ENCODE measurements at places on chromosomes 11 and 22.

- peaks cover 2% of the 10 kb centered on the region for H3K4me1 ChIP-seq
- peaks cover 1% of the 10 kb centered on the region for H3K36me3 ChIP-seq
- no peak overlapping the region for H3K4me3 ChIP-seq
- H3K27ac ChIP-seq: no peak overlapping the region
- peaks cover 22% of the 10 kb centered on the region for H3K27me3 ChIP-seq
These were observed 8.6 kb upstream of the INCENP start for GRCh38 chr11:62115085-62115694.

GRCh38 chr11:64181506-64182411 lies 4.2 kb upstream of the STIP1 start:
- H3K4me3 ChIP-seq: peak overlapping the region; percentile 35
- H3K27ac ChIP-seq: peak overlapping the region; percentile 60
- H3K36me3 ChIP-seq: peaks cover 9% of the 10 kb centered on the region

DNA sequence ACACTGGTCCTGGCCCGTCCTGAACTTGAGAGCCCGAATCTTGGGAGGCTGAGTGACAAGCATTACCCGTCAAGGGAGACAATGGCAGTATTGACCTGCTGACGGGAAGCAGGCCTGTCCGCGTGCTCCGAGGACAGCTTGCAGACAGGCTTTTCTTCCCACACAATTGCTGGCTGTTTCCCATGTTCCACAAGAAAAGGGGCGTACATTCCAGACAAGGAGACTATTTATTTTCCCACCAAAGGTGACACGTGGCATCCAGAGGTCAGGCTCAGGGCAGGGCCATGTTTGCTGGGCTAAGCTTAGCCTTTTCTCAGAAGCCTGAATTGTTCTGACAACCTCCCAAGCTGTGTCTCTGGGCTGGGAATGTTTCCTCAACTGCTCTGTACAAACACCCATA lies 86.9 kb upstream of the SPON1 start:
- peaks cover 27% of the 10 kb centered on the region for H3K27me3 ChIP-seq
- H3K36me3 ChIP-seq: peaks cover 4% of the 10 kb centered on the region

- no peak overlapping the region for H3K27ac ChIP-seq
- no peaks in the 10 kb centered on the region for H3K4me1 ChIP-seq
- no peak overlapping the region for H3K4me3 ChIP-seq
- H3K36me3 ChIP-seq: no peaks in the 10 kb centered on the region
- H3K27me3 ChIP-seq: no peaks in the 10 kb centered on the region
These were observed 107.1 kb downstream of the OPCML start for GRCh38 chr11:133425245-133425644.

GRCh38 chr11:100887659-100888058 lies 200.6 kb downstream of the ARHGAP42 start:
- no peak for DNase-seq
- no peak overlapping the region for H3K4me3 ChIP-seq
- H3K36me3 ChIP-seq: no peaks in the 10 kb centered on the region
- H3K4me1 ChIP-seq: no peaks in the 10 kb centered on the region
- H3K27ac ChIP-seq: no peak overlapping the region
- H3K27me3 ChIP-seq: no peaks in the 10 kb centered on the region

- no peak overlapping the region for H3K27ac ChIP-seq
- H3K4me1 ChIP-seq: peaks cover 5% of the 10 kb centered on the region
- no peak for DNase-seq
These were observed 28.2 kb downstream of the TPBGL start for GRCh38 chr11:75268626-75269366.

- no peaks in the 10 kb centered on the region for H3K4me1 ChIP-seq
- no peak for DNase-seq
- H3K27ac ChIP-seq: no peak overlapping the region
- H3K4me3 ChIP-seq: no peak overlapping the region
- H3K27me3 ChIP-seq: no peaks in the 10 kb centered on the region
- H3K36me3 ChIP-seq: no peaks in the 10 kb centered on the region
These were observed 427.0 kb upstream of the DDI1 start for GRCh38 chr11:103609117-103610066.

GRCh38 chr11:126512741-126513715 lies 157.5 kb downstream of the ST3GAL4 start:
- DNase-seq: no peak
- H3K4me1 ChIP-seq: no peaks in the 10 kb centered on the region
- H3K36me3 ChIP-seq: no peaks in the 10 kb centered on the region

DNA sequence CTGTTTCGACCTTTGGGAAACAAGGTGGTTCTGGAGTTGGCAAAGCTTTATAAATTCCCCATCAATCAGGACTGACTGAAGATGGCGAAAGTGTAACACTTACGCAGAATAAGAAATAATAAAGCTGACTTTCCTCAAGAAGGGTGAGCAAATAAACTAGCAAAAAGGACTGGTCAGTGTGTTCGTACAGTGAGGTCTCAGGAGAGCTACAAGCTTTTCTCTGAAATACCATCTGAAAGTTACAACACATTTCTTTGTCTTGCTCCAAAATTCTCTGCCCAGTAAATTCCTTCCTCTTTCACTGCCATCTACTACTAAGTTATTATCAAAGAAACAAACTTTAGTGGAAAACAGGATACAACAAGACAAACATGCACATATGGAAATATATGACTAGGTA lies 13.4 kb downstream of the PITPNB start:
- DNase-seq: no peak
- peak overlapping the region; percentile 34 for H3K27ac ChIP-seq
- H3K4me3 ChIP-seq: no peak overlapping the region
- peaks cover 30% of the 10 kb centered on the region for H3K4me1 ChIP-seq
- H3K36me3 ChIP-seq: peaks cover 63% of the 10 kb centered on the region
- no peaks in the 10 kb centered on the region for H3K27me3 ChIP-seq

- H3K27ac ChIP-seq: no peak overlapping the region
- H3K27me3 ChIP-seq: no peaks in the 10 kb centered on the region
- H3K36me3 ChIP-seq: no peaks in the 10 kb centered on the region
- no peak for DNase-seq
- no peak overlapping the region for H3K4me3 ChIP-seq
These were observed 427.1 kb downstream of the DYNC2H1 start for GRCh38 chr11:103536335-103536722.

DNA sequence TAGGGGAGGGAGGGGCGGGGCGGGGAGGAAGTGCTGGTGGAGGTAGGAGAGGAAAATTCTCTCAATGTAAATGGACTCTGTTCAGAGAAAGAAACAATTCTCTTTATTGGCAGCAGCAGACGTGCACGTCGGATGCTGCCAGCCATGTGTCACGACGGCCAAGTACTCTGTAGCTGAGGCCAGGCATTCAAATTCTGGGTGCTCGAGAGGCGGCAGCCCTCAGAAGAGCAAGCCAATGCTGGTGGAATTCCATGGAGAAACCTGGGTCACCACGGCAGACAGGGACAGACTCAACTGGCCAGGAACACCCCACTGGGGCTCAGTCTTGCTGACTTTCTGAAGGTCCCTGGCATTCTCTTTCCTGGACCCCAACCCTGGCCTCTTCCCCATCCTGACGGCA lies 90.8 kb downstream of the ABTB2 start:
- no peak overlapping the region for H3K27ac ChIP-seq
- peaks cover 7% of the 10 kb centered on the region for H3K27me3 ChIP-seq
- DNase-seq: no peak
- no peaks in the 10 kb centered on the region for H3K36me3 ChIP-seq
- peak overlapping the region; percentile 31 for H3K4me3 ChIP-seq
- peaks cover 14% of the 10 kb centered on the region for H3K4me1 ChIP-seq

- H3K4me1 ChIP-seq: peaks cover 85% of the 10 kb centered on the region
- no peaks in the 10 kb centered on the region for H3K27me3 ChIP-seq
- H3K4me3 ChIP-seq: peak overlapping the region; percentile 54
- DNase-seq: peak; percentile 40
These were observed 9.0 kb downstream of the NEAT1 start for GRCh38 chr11:65431451-65432099.

GRCh38 chr22:17797721-17798559 lies 23.7 kb upstream of the BID start:
- no peaks in the 10 kb centered on the region for H3K27me3 ChIP-seq
- peaks cover 4% of the 10 kb centered on the region for H3K4me1 ChIP-seq
- H3K36me3 ChIP-seq: no peaks in the 10 kb centered on the region
- DNase-seq: peak; percentile 25

GRCh38 chr22:31248965-31249958 lies 37.2 kb downstream of the LIMK2 start:
- no peak overlapping the region for H3K27ac ChIP-seq
- H3K4me3 ChIP-seq: no peak overlapping the region
- no peak for DNase-seq
- H3K4me1 ChIP-seq: peaks cover 27% of the 10 kb centered on the region
- peaks cover 5% of the 10 kb centered on the region for H3K36me3 ChIP-seq

- H3K4me1 ChIP-seq: no peaks in the 10 kb centered on the region
- H3K36me3 ChIP-seq: no peaks in the 10 kb centered on the region
- H3K4me3 ChIP-seq: no peak overlapping the region
- H3K27ac ChIP-seq: no peak overlapping the region
These were observed 496 bp upstream of the CST6 start for GRCh38 chr11:66011239-66011784.

DNA sequence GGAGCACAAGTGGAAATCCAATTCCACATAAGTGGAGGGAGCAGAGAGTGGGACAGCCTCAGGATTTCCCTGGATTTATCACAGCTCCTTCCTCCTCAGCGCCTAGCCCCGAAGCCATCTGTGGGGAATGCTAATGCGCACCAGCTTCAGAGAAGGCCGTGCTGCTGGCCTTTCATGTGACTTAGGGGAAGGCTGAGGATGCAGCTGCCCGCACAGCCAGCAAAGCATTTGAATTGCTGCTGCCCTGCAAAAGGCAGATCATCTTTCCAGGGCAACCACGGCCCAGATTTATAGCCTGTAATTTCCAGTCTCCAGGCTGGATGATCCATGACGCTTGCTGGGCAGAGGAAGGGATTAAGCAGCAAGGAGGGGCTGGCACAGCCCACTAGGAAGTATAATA lies 29.9 kb downstream of the SYN3 start:
- DNase-seq: no peak
- no peaks in the 10 kb centered on the region for H3K4me1 ChIP-seq
- no peak overlapping the region for H3K27ac ChIP-seq
- peaks cover 2% of the 10 kb centered on the region for H3K27me3 ChIP-seq
